MG63 (cell line): ENCODE measurements at places on chromosomes 3 and 15. TPM values are rescaled to one million over a fixed set of nuclear protein-coding genes. Genes with fewer than 3 reads are reported as not detected.
A peak's percentile ranks its signal among the peaks of the same experiment; 100 is the strongest.

- DNase-seq: no peak
Observed at GRCh38 chr15:70112074-70112395, 14.3 kb upstream of the TLE3 start.

DNA sequence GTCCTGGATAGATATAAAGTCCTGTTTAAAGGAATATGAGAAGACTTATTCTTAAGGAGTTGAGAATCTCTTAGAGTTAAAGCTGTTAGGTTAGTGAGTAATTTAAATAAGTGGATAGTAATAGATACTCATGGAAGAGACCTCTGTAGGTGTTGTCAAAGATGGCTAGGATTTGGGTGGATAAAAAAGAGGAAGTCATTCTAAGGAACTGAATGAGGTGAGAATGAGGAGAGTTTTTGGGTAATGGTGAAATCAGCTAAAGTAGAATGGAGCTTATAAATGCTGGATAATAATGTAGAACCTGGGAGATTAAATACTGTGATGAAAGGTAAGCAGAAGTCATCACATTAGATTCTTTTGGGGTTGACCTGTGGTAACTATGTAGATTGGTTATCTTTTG, 8.1 kb downstream of the ARIH1 start:
- DNase-seq: no peak

DNA sequence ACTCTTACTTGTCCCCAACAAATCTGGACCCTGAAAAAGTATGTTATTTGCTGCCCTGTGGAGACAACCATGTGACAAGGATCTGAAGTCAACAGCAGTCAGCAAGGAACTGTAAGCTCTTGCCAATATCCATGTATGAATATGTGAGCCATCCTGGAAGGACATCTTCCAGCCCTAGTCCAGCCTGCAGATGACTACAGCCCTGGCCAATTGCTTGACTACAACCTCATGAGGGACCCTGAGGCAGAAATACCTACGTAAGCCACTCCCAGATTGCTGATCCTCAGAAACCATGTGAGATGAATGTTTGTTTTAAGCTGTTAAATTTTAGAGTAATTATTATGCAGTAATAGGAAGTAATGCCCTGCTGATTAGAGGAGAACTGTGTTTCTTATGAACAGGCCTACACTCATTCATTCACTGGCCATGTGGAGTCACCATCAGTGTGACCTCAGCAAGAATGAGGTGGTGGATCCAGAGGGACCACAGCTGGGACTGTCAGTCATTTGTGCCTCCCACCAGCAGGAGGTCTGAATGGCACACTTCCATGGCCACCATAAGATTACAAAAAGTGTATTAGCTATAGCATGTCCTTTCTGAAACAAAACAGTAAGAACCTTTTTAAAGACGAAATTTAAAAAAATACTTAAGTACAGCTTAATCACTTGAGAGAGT, 92.6 kb downstream of the TFDP2 start:
- no peak for DNase-seq

- DNase-seq: peak; percentile 45
Observed at GRCh38 chr3:52231502-52232278, 6.2 kb upstream of the TLR9 start.

DNA sequence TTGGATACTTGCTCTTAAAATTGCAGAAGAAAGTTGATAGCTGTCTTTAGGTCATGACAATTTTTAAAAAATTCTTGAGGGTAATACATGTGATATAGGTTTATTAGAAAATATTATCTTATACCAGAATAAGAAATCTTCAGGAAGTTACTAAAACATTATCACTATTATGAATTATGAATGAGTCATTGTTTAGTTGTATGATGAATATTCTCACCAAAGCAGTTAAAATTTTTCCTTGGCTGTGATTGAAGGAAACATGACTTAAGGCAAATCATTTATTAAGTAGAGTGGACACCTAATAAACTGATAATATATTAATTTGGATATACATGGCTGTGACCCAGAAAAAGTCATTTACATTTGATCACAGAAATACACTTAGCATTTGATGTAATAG, 30.1 kb downstream of the APPL1 start:
- no peak for DNase-seq

GRCh38 chr3:65526656-65527055, 512.1 kb downstream of the MAGI1 start:
- no peak for DNase-seq

GRCh38 chr3:148964809-148965208, 26.5 kb upstream of the GYG1 start:
- no peak for DNase-seq

- DNase-seq: peak; percentile 95
Observed at GRCh38 chr15:82159922-82160321, 102.6 kb downstream of the EFL1 start.

DNA sequence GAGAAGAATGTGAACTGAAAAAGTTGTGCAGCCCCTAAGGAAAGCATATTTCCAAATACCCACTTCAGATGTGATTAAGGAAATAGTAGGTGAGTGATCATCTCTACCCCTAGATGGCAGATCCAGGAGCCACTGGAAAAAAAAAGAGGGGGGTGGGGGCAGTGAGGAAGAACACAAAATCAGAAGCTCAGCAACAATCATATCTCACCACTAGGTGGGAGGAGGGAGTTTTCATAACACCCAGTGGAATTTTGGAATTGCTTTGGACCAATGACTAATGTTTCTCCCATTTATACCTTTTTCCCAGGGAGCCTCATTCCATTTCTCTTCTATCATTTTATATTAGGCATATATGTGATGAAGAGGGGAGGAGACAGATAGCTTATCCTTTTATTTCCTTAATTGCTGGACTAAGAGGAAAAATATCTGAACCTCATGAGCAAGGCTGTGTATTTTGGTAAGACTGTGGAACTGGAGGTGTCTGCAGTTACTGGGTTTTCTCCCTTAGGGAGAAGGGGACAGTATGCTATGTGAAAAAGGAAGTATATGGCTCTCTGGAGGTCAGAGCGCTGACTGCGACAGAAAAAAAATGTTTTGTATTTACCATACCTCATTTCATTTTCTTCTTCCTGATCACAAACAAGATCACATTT, 363.4 kb downstream of the GAP43 start:
- peak; percentile 28 for DNase-seq

- no peak for DNase-seq
Observed at GRCh38 chr3:195147649-195148080, 123.3 kb downstream of the XXYLT1 start.

- DNase-seq: peak; percentile 61
Observed at GRCh38 chr15:95016511-95017229, 785.3 kb downstream of the MCTP2 start.

DNA sequence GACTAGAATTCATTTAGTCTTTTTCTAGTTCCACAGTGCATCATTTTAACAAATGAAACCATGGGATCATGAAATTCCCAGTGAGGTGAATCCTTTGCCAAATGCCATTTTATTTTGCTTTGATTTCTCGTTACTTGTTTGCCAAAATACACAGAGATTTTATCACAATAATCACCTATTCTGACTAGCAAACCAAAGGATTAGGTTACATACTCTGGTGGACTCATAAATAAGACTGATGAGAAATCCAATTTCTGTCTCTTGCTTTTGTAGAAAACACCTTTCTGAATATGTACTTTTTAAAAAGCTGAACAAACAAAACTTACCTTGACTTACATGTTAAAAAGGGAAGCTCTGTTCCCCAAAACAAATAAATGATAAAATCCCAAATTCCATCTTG, 12.2 kb downstream of the ERC2 start:
- DNase-seq: no peak

- DNase-seq: peak; percentile 43
Observed at GRCh38 chr3:123755501-123755900, 128.6 kb downstream of the MYLK start.

GRCh38 chr15:23395030-23395692, 40.6 kb downstream of the GOLGA8S start:
- no peak for DNase-seq

- no peak for DNase-seq
Observed at GRCh38 chr15:59307165-59307537, 65.5 kb downstream of the MYO1E start.

DNA sequence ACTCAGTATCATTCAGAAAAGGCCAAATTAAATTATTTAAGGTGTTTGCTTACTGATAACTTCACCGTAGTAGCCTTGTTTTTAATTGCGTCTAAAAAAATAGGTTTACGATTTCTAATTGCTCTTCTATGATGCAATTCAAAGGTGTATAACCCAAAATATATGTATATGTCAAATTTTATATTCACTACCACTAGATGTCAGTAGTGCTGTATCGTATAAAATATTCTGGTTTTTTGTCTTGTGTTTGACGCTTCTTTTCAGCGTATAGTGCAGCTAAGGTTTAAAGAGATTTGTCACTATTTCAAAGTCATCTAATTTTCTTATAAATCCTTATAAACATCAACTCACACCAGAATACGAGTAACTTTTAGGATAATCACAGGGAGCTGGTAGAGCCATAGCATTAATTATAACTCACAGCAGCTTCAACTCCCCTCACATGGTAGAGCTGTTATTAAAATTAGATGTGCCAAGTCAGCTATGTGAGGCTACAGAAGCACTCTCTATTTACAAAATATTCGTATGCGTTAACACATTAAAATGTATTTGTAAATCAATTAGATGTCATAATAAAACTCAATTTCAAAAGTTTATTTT, 3.5 kb downstream of the PFN2 start:
- no peak for DNase-seq

- DNase-seq: no peak
Observed at GRCh38 chr3:146221276-146221675, 29.6 kb downstream of the PLSCR4 start.

GRCh38 chr15:59532770-59533379, 78.7 kb upstream of the GCNT3 start:
- DNase-seq: peak; percentile 32

- DNase-seq: peak; percentile 36
Observed at GRCh38 chr3:195015021-195015420, 255.9 kb downstream of the XXYLT1 start.

GRCh38 chr3:58241306-58242044, 3.9 kb downstream of the ABHD6 start:
- no peak for DNase-seq

DNA sequence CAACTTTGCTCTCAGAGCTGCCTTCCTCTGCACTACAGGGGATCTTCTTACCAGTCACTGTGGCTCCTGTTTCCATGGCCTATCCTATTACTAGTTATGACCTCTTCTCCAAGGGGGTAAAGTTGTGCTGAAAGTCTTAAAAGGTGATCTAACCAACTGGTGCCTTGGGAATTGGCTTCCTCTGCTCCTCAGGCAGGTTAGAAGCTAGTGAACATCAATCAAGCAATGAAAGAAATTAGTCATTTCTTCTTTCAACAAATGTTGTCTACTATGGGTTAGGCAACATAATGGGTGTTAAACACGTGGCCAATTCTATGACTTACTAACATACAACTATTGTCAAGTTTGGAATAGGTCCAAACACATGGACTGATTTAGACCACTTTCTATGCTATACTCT, 571.4 kb upstream of the NAALADL2 start:
- DNase-seq: no peak

CSPG4 gene
- 13.4 and 19.6 TPM in 2 replicates for total RNA-seq

MEX3B gene
- total RNA-seq: 4.0 and 6.2 TPM in 2 replicates

GUCA1C gene
- total RNA-seq: not detected in 2 replicates

GOLIM4 gene
- 19.7 and 46.8 TPM in 2 replicates for total RNA-seq

PRR20G gene
- total RNA-seq: not detected in 2 replicates

CCR8 gene
- not detected in 2 replicates for total RNA-seq

MAP1A gene
- total RNA-seq: 0.74 and 2.3 TPM in 2 replicates

GOLGA6L4 gene
- 2.2 TPM in 1 of 2 replicates, not detected in the other for total RNA-seq

PLCH1 gene
- total RNA-seq: not detected in 2 replicates

HCLS1 gene
- not detected in 2 replicates for total RNA-seq

PLA1A gene
- not detected in 2 replicates for total RNA-seq

PLA2G4B gene
- total RNA-seq: 0.20 TPM in 1 of 2 replicates, not detected in the other

FSIP1 gene
- 2.0 and 3.3 TPM in 2 replicates for total RNA-seq

CCDC39 gene
- total RNA-seq: not detected in 2 replicates
